Astrocyte of the spinal cord (primary cell): ENCODE measurements at places on chromosomes 5 and 9.

GRCh38 chr5:149014571-149015031, 48.3 kb downstream of the SH3TC2 start:
- no peak for DNase-seq

DNA sequence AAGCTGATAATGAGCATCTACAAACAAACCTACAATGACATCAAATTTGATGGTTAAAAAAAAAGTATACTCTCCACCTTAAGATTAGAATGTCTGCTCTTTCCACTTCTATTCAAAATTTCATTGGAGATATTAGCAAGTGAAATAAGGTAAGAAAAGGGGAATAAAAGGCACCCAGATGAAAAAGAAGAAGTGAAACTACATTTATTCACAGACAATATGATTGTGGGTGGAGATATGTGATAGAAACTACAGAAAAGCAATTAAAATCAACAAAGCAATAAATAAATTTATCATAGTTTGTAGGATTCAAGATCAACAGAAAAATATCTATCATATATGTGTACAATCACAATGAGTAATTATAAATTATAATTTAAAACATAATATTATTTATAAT, 395.1 kb upstream of the CCNH start:
- no peak for DNase-seq

DNA sequence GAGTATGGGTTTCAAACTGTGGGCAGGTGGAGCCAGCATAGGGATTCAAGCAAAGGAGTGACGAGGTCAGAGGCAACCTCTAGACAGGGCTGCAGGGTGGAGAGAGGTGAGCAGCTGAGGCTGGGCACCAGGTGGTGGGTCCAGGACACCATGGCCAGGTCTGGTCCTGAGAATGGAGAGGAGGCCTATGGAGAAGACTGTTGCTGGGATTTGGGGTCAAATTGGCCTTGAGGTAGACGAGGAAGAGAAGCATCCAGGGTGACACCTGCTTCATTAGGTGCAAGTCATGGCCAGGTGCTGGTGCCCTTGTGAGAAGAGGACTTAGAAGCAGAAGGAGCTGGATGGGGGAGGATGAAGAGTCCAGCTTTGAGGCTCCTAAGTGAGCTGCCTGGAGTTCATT, 99.6 kb downstream of the NSG2 start:
- no peak for DNase-seq

GRCh38 chr5:126811515-126812198, 34.7 kb downstream of the LMNB1 start:
- DNase-seq: peak; percentile 71

DNA sequence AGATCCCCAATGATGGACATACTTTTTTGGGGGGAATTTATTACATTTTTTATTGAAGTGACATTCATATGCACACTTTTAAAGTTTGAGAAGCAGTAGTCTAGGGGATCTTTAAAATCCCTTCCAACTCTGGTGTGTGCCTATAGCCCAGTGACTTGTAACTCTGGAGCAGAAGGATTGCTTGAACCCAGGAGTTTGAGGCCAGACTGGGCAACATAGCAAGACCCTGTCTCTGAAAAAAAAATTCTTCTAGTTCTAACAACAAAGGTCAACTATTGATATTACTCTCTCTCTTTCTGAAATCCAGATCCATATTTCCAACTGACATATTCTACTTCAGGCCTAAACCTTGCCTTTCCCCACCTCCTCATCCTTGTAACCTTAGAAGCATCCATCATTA, 148.2 kb upstream of the SPRY4 start:
- DNase-seq: no peak

DNA sequence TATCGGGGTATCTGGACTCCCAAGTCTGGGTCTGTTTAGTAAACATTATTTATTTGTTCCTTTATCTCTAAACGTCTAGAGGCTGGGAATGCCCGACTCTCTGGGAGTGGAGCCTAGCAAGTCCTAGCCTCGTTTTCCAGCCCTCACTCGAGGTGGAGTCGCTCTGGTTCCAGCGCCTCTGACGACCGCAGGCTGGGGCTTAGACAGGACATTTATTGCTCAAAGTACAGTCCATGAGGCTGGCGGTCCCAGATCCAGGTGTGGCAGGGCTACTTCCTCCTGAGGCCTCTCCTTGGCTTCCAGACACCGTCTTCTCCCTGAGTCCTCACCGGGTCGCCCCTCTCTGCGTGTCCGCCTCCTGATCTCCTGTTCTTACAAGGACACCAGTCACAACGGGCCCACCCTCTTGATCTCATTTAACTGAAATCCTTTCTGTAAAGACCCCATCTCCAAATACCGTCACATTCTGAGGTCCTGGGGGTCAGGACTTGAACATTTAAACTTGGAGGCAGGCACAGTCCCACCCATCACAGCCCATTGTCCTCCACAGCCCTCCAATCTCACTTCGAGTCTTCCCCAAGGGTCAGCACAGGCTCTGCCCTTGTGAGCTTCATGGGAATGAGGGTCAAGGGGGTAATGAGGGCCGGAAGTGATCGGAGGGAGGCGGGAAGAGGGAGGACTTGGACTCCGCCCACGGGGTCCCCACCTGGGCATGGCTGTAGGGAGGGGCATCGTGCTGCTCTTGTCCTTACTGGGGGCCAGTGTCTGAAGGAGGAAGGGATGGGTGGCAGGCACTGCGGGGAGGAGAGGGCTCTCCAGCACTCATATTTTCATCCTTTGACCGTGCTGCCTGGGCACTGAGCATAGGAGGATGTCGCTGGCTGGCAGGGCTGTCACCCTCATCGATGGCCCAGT, 12.2 kb upstream of the CLPTM1L start:
- no peak for DNase-seq

- no peak for DNase-seq
Measured at GRCh38 chr9:18129809-18130334, 344.1 kb upstream of the ADAMTSL1 start.

DNA sequence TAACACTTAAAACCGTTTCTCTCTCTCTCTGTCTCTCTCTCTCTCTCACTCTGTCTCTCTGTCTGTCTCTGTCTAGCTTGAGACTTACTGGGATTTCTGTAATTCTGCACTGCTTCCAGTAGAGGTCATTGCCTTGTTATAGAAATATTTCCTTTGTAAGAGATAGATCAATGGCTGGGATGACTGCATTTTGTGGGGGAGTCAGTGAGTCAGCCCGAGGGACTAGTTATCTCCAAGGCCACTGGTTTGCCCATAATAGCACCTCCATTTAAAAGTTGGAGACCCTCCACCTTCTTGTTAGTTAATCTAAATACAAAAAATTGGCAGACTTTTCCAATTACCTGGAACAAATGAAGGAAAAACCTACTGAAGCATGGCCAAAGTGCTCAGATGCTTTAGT, 547.2 kb downstream of the LRRC70 start:
- peak; percentile 62 for DNase-seq

GRCh38 chr5:139808481-139809330, 13.1 kb downstream of the PSD2 start:
- DNase-seq: peak; percentile 17

- no peak for DNase-seq
Measured at GRCh38 chr9:36284226-36284625, 26.0 kb upstream of the GNE start.

- no peak for DNase-seq
Measured at GRCh38 chr5:139723986-139724587, 71.5 kb upstream of the PSD2 start.

DNA sequence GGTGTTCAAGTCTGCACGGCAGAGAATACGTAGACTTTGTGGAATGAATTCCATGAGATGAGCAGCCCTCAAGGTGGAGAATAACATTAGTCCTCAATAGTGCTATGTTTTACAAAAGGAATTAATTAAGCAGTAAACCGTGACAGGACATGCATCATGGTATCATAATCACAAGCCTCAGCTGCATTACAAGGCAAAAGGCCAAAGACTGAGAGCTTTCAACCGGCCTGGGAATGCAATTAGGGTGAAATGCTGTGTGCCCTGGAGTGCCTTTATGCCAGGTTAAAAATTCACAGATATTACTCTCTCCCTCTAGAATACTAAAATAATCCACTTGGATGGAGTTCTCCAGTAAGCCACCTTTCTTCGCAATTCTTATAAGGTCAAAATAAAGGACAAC, 270.6 kb downstream of the MLLT3 start:
- no peak for DNase-seq

- DNase-seq: no peak
Measured at GRCh38 chr5:120108586-120109248, 355.4 kb upstream of the PRR16 start.

GRCh38 chr5:150554857-150555256, 46.9 kb downstream of the NDST1 start:
- DNase-seq: no peak

- no peak for DNase-seq
Measured at GRCh38 chr5:125813221-125813974, 609.8 kb upstream of the GRAMD2B start.

- peak; percentile 88 for DNase-seq
Measured at GRCh38 chr9:91536211-91536691, 112.6 kb upstream of the NFIL3 start.

GRCh38 chr5:172380987-172381643, 73.2 kb downstream of the SH3PXD2B start:
- peak; percentile 77 for DNase-seq

GRCh38 chr9:92626484-92626883, 43.4 kb downstream of the IPPK start:
- DNase-seq: no peak

- no peak for DNase-seq
Measured at GRCh38 chr9:93045521-93045920, 13.0 kb upstream of the SUSD3 start.

DNA sequence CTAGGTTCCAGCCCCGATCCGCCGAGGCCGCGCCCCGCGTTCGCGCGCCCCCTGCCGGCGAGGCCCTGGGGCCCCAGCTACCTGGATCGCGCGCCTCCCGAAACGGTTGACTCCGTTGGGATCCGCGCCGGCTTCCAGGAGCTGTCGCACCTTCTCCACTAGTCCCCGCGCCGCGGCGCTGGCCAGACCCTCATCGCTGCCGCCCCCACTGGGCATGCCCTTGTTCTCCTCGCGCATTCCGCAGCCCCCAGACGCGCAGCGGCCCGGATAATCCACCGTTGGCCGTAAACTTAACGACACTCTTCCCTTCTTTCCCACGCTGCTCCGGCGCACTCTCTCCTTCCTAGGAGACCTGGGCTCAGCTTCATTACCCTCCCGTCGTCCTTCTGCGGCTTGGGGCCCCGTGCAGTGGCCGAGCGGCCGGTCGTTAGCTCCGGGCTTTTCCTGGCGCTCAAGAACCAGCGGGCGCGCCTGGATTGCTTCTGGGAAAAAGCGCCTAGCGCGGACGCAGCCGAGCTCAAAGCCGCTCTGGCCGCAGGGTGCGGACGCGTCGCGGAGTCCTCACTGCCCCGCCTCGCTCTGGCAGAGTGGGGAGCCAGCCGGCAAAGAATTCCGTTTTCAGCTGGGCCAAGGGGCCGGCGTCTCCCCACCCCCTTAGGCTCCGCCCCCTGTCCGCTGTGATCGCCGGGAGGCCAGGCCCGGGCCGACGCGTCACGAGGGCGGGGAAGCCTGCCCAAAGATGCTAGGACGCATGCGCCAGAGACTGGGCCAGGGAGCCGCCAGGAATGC, at the start of gene CDKN2B:
Gene CDKN2B, minus strand, starts transcription at position 589 of the 789 bp plus-strand sequence. Its CDS starts 352 bp downstream, at position 237.
- peak; percentile 97 for DNase-seq

DNA sequence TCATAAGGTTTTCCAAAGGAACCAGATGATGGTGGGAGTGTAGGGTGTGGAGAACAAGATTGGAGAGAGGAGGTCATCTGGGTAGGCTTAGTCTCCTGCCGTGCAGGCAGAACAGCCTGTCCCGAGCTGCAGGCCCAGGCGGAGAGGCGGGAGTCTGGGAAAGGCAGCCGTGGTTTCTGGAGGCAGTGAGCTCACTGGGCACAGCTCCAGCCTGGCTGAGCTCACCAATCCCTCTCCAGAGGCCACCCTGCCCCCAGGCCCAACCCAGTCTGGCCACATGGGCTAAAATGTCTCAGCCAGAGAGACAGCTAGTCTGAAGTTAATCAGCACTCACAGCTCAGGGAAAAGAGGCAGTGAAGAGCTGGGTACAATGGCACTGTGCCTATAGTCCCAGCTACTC, 12.3 kb downstream of the P4HA2 start:
- DNase-seq: peak; percentile 98

DNA sequence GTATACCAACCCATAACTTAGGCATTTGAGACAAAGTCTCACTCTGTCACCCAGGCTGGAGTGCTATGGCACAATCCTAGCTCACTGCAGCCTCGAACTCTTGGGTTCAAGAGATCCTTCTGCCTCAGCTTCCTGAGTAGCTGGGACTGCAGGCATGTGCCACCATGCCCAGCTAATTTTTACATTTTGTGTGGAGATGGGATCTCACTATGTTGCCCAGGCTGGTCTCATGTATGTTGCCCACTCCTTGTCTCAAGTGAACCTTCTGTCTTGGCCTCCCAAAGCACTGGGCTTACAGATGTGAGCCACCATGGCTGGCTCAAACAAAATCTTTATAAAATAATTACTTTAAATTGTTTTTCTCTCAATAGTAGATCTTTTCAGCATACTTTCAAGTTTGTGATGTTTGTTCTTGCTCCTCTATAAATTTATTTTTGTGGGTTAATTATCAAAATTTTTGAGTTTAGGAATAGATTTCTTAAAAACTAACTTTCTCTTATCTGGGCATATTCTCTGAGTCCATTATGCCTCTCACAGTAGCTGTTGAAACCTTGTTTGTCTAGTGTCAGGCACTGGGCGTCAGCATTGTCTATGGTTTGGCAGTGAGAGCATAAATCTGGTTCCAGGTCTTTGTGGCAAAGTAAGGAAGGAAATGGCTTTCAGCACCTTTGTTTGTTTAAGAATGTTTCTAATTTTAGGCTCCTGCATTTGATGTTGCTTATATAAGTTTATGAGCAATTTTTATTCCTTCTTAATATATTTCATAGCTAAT, 38.7 kb downstream of the NLN start:
- peak; percentile 70 for DNase-seq

- DNase-seq: no peak
Measured at GRCh38 chr9:87771316-87772006, 45.5 kb downstream of the CTSL start.

DNA sequence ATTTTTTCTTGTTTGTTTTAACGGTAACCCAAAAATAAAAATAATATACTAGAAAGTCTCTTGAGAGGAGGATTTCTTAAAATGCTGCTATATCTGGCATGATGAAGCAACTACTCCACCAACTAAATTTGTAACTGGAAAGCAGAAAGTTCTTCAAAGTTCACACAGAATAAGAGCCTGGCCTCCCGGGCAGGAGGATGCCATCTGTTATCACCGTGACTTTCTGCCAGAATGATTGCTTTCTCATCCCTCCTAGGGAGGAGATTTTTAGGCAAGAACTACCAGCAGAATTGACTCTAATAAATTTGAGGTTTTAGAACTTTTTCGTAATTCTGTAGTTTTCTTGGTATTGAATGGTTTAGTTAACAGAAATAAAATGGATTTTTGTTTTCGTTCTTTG, 464.6 kb upstream of the ACTBL2 start:
- no peak for DNase-seq

DNA sequence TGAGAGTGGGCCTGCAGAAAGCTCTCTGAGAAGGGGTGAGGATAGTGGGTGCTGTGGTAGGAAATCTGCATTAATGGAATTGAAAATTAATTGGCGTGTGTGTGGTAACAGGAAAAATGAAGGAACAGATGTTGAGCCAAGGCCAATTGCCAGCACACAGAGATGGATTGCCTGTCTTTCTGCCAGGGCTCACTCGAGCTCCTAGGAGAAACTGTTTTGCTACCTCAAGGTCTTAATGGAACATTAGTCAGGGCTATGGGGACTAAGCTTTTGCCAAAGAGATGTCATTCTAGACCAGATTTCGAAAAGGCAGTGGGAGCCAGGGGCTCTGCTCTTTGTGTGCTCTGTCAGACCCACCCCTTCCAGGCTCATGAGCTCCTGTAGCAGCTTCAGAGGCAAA, 124.0 kb upstream of the EFNA5 start:
- no peak for DNase-seq

- no peak for DNase-seq
Measured at GRCh38 chr5:173866858-173867679, 21.1 kb upstream of the CPEB4 start.
